HFFc6 (cell line): ENCODE measurements at places on chromosomes 2 and 18.

DNA sequence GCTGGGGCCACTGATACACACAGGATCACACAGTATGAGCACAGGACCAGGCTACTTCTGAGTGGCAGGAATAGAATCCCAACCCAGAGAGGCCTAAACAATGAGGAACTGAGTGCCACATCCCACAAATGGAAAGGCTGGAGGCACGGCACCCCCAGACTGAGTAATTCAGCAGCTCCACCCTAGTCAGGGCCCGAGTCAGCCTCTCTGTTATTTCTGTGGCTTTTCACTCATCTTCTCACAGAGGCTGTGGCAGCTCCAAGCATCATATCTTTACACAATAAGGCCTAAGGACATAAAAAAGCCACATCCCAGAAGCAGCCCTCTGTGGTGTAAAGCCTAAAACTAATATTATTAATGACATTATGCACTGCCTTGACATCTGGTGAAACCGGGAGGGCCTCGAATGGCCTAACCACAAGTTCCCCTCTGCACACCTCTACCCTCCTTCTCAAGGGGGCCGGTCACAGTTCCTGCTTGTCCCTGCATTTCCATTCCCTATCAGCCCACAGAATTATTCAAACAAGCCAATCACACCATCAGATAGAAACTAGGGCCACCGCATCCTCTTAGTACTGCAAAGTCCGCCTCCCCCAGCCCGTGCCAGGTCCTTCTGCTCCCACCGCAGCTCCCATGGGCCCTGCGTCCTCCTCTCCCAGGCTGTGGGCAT lies 12.5 kb upstream of the MAL start:
- no peak for DNase-seq

- DNase-seq: no peak
These were observed 29.6 kb downstream of the TCF7L1 start for GRCh38 chr2:85162746-85163301.

DNA sequence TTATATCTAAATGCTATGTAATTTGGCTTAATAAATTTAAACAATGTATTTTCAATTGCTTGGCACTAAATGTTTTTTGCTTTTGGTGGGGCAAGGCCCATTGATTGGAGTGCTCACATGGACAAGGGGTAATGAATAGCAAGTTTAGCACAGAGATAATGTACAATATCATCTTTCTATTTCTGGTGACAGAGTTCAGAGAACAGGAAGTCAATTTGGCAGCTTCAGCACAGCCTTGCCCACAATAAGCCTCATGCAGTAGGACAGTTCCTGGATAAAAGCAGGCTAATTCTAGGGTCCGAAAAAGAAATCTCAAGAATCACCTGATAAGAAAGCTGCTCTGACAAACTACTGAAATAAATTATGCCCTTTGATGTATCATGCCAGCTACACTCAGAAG lies 443.9 kb upstream of the FSHR start:
- DNase-seq: no peak

DNA sequence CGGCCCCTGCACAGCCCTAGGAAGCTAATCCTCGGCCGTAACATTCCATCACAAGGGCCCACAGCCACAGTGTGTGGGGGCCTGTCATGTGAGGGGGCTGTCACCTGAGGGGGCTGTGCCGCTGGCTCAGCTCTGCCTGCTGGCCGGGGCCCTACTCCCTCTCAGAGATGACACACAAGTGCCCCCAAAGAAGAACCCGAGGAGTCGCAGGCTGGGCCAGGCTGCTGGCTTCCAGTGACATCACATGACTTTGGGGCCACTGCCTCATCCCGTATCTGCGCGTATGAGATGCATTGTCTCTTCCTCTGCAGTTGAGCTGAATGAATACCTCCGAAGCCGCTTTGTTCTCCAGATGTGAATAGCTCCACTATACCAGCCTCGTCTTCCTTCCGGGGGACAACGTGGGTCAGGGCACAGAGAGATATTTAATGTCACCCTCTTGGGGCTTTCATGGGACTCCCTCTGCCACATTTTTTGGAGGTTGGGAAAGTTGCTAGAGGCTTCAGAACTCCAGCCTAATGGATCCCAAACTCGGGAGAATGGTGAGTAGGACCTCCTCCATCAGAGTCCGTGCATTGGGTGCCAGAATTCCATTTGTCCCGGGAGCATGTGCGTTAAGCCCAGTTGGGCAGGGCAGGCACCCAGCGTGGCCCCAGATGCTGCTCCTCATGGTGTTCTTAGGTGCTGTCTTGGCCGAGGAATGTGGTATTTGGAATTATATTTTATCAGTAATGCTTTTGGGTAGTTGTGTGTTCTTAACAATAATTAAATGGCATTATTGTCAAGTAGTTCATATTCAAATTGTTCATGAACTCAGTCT lies at the start of gene CNDP1:
Gene CNDP1 (plus strand): TSS at position 351 of the 820 bp plus-strand sequence. CDS start 168 bp downstream, at position 519.
- DNase-seq: no peak

DNA sequence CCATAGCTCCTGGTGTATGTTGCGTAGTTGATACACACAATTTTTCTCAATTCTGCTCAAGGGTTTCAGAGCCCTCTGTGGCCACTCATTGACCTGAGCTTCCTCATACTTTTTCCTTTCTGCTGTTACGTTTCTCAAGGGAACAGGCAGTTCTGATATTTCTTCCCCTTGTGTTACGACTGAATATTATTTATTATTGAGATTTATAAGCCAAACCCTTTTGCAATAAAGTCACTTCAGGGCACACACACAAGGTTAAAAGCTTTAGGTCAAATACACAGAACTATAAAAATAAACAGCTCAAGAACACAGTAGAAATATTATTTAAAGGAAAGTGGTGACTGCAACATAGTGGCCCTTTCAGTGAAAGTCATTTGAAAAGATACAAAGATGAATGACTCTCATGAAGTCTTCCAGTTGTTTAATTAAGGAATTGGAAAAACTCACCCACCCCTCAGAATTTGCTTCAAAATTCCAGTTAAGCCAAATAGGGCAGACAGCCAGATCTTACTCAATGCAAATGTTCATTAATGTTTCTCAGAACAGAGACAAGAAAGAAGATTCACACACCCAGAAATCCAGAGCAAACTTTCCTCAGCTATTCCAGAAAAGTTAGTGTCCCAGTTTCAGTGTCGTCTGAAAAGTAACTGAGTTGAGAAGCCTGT lies 179.7 kb downstream of the TRIB2 start:
- no peak for DNase-seq

- peak; percentile 43 for DNase-seq
These were observed 27.7 kb upstream of the SMCHD1 start for GRCh38 chr18:2627821-2628276.

DNA sequence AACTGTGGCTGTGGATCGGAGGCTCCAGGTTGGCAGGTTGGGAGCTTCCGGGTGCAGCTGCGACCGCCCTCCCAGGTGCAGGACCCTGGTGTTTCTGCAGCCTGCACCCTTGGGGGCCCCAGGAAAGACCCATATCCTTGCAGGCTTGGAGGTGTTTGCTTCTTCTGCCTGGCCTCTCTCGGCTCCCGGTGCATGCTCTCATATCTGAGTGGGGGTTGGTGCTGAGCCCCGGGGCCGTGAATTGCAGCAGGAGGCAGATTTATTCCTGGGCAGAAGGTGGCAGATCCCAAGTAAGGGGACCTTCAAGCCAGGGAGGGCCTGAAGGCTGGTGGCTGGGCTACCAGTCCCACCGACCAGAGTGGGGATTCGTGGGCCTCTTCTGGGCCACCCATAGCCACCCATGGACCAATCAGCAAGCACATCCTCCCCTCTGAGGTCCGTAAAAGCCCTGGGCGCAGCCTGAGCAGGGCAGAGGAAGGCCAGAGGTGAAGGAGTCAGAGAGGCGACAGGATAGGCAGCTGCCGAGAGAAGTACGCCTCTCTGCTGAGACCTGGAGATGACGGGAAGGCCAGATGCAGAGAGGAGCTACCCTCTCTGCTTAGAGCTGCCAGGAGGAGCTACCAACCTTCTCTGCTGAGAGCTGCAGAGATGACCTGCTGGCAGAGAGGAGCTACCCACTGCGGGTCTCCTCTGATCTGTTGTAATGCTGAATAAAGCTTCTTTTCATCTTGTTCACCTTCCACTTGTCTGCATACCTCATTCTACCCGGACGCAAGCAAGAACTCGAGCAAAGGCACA lies 1279.0 kb upstream of the LRRTM1 start:
- no peak for DNase-seq

DNA sequence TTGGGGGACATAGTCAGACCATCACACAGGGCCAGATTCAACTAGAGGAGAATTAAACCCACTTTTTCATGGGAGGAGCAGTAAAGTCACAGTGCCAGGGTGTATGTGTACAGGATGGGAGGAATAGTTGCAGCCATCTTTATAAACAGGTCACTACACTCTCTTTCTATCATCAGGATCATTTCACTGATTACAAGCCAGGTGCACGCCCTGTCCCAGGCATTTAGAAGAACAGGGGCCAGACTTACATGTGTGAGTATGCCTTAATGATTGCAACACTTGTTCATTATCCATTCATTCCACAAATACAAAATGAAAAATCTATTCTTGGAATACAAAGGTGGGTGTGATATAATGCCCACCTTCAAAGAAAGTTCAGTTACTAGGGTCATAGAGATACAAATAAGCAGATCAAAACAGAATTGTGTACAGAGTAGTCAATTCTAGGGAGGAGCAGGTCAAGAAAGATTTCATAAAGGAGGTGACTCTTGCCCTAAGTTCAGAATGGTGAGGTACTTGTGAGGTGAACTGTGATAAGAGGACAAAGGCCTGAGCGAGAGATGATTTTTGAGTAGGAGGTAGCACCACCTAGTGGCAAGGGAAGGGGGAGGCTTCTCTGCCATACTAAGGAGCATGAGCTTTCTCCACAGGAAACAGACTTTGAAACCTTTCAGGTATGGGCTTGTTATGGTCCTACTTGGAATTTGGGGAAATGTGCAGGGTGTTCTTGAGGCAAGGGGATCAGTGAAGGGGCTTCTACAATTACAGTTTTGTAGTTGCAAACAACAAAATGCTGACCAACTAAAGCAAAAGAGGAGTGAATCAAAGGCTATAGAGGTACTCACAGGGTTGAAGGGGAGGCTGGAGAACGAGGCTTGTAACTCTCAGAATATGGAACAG lies 156.3 kb downstream of the SUCLG1 start:
- DNase-seq: peak; percentile 22

DNA sequence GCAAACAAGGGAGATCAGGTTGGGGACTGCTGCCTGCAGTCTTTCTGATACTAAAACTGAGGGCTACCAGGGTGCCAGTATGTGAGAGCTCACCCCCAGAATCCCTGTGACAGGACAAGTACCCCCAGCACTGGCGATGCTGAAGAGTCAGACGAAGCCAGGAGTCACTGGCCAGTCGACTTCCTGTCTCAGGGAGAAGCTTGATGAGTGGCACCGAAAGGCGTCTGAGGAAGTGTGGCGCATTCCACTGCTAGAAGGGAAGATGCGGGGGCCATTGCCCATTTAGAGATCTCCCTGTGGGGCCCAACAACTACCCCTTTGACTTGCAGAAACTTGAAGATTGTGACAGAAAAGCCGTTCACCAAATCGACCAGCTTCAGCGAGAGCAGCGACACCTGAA lies 22.0 kb downstream of the MXD1 start:
- DNase-seq: no peak

GRCh38 chr2:47704287-47704686 lies 78.7 kb upstream of the MSH6 start:
- no peak for DNase-seq

- DNase-seq: peak; percentile 51
These were observed 100.9 kb downstream of the CRIM1 start for GRCh38 chr2:36456227-36457175.

- no peak for DNase-seq
These were observed 298.8 kb downstream of the SP3 start for GRCh38 chr2:173666171-173666888.

DNA sequence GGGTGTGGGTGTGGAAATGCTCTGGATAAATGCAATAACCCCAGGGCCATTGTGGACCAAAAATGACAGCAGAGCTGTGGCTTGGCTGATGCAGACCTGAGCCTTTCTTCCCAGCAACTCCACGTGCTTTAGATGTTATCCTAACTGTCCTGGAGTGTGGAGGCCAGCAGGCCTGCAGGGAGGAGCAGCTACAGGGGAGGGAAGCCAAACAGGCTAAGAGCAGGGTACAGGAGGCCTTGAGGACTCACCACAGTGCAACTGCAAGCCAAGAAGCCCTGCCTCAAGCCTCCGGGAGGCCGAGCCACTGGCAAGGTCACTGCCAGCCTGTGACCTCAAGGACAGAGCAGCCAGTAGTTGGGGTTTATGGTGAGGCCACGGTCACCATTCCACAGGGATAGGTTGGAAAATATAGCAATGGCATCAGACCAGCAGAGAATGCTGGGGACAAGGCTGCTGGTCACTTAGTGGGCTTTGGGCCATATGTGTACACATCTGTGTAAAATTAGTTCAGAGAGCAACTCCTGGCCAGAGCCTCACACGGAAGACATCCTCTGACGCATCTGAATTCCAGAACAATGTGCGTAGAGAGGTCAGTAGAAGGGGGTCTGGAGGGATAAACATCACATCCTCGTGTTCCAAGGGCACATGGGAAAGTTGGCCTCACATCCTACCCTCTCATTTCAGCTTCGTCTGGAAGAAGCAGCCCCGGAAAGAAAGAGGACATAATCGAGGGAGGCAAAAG lies 76.2 kb upstream of the UPP2 start:
- DNase-seq: peak; percentile 71

DNA sequence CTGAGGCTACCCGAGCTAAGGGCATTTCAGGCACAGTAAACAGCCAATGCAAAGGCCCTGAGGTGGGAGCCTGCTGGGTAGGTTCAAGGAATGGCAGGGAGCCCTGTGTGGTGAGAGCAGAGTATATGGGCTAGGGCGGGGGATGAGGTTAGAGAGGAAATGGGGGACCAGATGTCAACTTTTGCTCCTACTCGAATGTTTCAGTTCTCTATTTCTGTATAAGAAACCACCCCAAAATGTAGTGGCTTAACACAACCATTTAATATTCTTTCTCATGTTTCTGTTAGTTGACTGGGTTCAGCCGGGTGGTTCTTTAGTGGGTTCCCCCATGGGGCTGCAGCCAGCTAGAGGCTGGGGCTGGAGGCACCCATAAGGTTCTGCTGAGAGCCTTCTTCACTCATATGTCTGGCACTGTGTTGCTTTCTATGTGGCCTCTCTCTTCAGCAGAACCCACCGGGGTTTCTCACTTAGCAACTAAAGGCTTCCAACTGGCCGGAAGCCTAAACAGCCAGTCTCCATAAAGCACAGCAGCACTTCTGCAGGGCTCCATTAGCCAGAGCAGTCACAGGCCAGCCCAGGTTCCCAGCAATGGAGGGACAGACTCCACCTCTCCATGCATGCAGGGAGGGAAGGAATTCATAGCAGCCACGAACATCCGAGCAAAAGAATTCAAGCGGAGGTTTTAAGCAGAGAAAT lies 5.6 kb upstream of the ATOH8 start:
- no peak for DNase-seq

DNA sequence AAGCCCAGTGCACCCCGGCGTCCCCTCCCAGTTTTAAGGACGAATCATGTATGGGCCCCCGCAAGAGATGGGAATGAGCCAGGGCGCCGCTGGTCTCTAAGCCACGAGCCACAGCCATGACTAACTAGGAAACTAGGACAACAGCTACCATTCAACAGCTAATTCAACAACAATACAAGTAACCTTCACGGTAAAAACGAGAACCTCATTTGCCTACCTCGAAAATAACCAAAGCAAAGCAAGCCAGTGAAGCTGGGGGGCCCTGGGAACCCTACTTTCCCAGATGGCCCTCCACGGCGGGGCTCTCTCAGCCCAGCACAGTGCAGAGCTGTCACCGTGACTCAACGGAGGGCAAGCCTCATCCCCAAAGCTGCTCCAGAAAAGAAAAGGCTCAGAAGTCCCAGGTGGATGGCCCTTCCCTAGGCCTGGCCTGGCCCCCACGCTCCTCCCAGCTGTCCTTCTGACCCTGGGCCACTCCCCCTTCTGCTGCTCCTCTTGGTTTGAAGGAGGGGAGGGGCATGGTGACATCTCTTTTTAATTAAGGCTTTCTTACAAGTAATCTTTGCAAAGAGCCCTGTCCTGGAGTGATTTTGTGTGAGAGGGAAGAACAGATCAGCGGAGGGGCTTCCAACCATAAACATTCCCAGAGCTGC lies 126.3 kb downstream of the HDAC4 start:
- DNase-seq: peak; percentile 31
